Fibroblast of villous mesenchyme (primary cell): ENCODE measurements at places on chromosomes 16 and 17. TPM values are rescaled to one million over a fixed set of nuclear protein-coding genes. Genes with fewer than 3 reads are reported as not detected.

The TP53TG3B gene
- 0.32 TPM in 1 of 2 replicates, not detected in the other for total RNA-seq

The GNAO1 gene
- under 0.01 and 1.3 TPM in 2 replicates for total RNA-seq

The B9D1 gene
- total RNA-seq: 40.2 and 42.5 TPM in 2 replicates

The SHMT1 gene
- 13.2 and 14.2 TPM in 2 replicates for total RNA-seq

The PLXDC1 gene
- 0.43 and 0.64 TPM in 2 replicates for total RNA-seq

The CDRT15 gene
- total RNA-seq: not detected in 2 replicates

The NHLRC4 gene
- 1.7 and 3.2 TPM in 2 replicates for total RNA-seq
